ENCODE measurements at places on chromosomes 2 and 18.

- no peak for DNase-seq
Observed at GRCh38 chr2:204104811-204105210, 168.2 kb downstream of the ICOS start.

DNA sequence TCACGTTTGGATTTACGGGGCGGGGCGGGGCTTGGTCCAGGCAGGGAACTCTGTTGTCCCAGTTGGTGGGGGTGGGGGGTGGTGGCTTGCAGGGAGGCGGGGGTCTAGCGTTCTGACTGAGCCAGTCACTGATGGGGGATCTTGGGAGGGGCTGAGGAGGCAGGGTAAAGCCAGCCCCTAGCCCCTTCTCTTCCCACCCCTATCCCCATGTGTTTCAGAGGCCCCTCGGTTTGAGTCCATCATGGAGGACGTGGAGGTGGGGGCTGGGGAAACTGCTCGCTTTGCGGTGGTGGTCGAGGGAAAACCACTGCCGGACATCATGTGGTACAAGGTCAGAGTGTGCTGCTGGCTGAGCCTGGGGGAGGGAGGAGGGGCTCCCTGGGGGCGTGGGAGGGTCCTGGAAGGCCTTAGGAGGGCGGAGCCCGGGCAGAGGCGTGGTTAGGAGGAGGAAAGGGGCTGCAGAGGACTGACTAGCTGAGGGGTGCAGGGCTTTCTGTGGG lies 22.0 kb upstream of the GMPPA start:
- no peak for DNase-seq

- DNase-seq, result no peak
Observed at GRCh38 chr2:102724016-102724490, 37.8 kb upstream of the TMEM182 start.

GRCh38 chr2:198700319-198700718 lies 757.4 kb downstream of the SATB2 start:
- DNase-seq, result no peak

- DNase-seq, result no peak
Observed at GRCh38 chr2:11795590-11795989, 49.2 kb downstream of the LPIN1 start.

- DNase-seq, result no peak
Observed at GRCh38 chr2:133413863-133414262, 154.4 kb downstream of the NCKAP5 start.

- DNase-seq, result no peak
Observed at GRCh38 chr2:226893216-226893615, 57.4 kb downstream of the RHBDD1 start.

All from posterior vena cava (tissue), 2 donors.